Stimulated activated CD4-positive, alpha-beta T cell treated with anti-CD3 and anti-CD28 coated beads, TNF-alpha, amount 100 ng/mL, for 1 hour (primary cell): ENCODE measurements at places on chromosomes 12 and 14.

DNA sequence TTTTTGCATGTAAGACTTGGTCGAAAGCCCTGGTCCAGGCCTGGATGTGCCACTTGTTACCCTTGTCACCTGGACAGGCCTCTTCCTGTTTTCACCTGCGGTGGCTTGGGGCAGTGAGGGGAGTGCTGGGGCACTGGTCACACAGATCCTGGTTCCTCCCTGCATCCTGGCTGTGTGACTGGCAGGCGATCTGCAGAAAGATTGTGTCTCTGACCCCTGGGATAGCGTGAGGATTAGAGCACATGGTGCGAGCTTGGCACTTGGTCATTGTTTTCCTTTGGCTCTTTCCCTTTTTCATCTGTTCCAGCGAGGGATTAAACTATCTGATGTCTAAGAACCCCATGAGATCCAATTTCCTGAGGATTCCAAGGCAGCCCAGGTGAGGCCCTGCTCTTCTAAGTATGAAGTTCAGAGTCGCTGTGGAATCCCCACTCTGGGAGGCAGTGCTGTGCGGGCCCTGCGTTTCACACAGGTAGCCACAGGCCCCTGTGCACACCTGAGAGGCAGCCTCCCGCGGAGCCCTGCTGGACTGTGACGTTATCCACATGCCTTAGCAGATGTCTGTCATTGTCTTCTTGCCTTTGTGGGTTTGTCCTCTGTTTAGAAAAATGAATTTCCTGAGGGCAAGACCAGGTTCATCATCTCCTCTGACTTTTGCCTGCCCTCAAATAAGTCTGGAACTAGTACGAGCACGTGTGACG, 288.4 kb downstream of the CACNA1C start:
- no peak for DNase-seq

DNA sequence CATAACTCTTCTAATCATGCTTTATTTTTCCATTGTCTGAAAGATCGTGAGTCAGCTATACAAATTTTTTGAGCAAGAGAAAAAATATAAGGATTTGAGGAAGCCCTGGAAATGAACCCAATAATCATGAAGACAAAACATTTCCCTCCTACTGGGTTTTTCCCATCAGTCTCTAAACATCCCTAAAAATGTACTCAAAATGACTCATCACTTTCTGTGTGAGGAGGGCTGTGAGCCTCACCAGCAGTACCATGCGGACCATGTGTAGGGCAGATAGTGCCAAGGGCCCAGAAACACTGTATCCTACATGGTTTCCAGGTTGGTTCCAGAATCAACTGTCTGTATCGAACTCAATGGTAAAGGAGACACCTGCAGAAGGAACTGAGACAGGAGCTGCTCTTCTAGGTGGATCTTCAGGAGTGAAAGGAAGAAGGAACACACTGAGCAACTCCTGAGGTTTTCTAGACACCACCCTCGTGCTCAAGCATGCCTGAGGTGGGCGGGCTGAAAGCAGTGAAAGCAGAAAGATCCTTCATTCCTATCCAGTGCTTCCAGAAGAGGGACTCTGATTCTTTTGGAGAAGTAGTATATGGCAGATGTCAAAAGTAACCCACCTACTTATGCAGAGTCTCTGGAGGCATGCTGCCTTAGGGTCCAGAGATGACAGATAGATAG, 48.6 kb upstream of the RHOJ start:
- no peak for DNase-seq

DNA sequence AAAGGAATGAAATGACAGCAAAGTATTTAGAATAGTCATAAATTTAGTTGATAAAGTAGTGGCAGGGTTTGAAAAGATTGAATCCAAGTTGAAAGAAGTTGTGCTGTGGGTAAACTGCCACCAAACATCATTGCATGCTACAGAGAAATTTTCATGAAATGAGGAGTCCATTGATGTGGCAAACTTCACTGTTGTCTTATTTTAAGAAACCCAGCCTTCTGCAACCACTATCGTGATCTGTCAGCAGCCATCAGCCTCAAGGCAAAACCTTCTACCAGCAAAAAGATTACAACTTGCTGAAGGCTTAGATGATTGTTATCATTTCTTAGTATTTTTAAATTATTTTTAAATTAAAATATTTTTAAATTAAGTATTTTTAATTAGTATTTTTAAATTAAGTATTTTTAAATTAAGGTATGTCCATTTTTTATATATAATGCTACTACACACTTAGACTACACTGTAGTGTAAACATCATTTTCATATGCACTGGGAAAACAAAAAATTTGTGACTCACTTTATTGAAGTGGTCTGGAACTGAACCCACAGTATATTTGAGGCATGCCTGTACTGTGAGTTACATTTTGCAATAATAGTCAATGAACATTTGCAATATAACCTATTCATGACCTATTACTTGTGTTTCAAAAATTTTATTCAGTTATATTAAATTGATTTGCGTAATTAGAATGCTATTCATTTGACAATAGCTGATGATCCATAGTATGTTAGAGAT, 67.2 kb upstream of the SYT1 start:
- no peak for DNase-seq

DNA sequence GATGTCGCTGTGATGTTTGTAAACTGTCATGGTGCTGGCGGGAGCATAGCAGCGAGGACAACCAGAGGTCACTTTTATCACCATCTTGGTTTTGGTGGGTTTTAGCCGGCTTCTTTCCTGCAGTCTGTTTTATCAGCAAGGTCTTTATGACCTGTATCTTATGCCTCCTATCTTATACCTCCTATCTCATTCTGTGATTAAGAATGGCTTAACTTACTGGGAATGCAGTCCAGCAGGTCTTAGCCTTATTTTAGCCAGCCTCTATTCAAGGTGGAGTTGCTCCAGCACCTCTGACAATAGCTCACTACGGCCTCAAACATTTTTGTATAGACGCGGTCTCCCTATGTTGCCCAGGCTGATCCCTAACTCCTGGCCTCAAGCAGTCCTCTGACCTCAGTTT, 53.7 kb downstream of the B4GALNT3 start:
- no peak for DNase-seq

DNA sequence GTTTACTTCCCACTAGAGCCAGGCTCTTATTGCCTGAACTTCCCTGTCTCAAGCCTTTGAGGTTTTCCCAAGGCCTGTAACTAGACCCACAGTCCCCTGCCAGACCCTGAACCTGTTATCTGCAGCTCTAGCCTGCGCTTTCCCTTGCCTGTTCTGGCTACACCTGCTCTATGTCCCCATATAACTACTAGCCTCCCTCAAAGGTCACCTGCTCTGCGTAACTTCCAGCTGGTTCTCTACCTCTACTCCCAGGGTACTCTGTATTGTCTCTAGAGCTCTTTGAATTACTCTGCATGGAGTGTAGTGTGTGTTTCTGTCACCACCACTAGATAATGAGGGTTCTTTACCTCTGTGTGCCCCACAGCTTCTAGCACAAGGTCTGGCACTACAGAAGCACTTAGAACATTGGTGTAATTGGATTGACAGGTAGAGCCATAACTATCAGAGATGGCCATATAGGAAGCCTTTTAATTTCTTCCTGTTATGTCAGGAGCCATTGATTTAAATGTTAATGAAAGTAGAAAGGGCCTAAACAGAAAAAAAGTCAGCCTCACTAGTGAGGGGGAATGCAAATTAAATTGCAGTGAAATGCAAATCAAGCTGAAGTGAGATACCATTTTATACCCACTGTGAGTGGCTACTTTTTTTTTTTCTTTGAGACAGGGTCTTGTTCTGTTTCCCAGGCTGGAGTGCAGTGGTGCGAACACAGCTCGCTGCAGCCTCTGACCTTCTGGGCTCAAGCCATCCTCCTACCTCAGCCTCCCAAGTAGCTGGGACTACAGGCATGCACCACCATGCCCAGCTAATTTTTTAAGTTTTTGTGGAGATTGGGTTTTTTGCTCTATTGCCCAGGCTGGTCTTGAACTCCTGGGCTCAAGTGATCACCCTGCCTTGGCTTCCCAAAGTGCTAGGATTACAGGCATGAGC, 47.8 kb downstream of the EID3 start:
- DNase-seq: no peak

- DNase-seq: no peak
Measured at GRCh38 chr14:40347675-40348074, 915.4 kb upstream of the FBXO33 start.

GRCh38 chr14:92103363-92103989, 2.9 kb downstream of the ATXN3 start:
- DNase-seq: no peak

- no peak for DNase-seq
Measured at GRCh38 chr14:75046899-75047298, 4.4 kb downstream of the MLH3 start.

DNA sequence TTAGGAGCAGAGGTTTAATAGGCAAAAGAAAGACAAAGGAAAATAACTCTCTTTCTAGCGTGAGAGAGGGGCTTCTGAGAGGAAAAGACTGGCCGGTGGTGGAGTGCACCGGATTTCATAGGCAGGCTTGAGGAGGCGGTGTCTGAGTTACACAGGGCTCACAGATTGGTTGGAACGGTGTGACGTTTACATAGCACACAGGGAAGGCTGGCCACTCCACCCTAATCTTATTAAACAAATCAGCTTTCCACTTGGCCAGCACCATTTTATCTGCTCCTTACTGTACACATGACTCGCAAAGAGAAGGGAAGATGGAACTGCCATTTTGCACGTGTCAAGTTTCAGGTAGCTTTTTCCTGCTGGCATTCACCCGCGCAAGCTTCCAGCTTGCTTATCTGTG, 587.7 kb downstream of the RPL10L start:
- no peak for DNase-seq

- DNase-seq: no peak
Measured at GRCh38 chr14:74533576-74533975, 40.0 kb downstream of the ISCA2 start.

DNA sequence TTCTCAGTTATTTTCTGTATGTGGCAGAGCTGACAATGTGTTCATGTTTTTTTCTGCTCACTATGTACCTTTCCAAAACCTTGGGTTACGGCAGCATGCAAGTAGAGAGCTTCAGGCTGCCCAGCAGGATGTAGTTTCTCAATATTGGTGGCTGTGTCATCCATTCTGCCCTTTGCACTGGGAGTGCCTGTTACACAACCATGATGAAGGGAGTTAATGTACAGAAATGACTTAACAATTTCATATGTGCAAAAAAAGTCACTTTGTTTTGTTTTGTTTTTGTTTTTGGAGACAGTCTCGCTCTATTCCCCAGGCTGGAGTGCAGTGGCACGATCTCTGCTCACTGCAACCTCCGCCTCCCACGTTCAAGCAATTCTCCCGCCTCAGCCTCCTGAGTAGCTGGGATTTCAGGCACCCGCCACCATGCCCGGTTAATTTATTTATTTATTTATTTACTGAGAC, 6.1 kb upstream of the CNIH1 start:
- no peak for DNase-seq
